Liver (tissue), 10 donors: ENCODE measurements at places on chromosomes 6 and 20. TPM values are rescaled to one million over a fixed set of nuclear protein-coding genes. Genes with fewer than 3 reads are reported as not detected.

Gene SERINC1
- total RNA-seq, result 139 TPM

Gene CLDN20
- total RNA-seq, result not detected

- H3K36me3 ChIP-seq, result no peaks in the 10 kb centered on the region
- H3K4me3 ChIP-seq, result no peak overlapping the region
- H3K27ac ChIP-seq, result no peak overlapping the region
- no peak for DNase-seq
- H3K27me3 ChIP-seq, result no peaks in the 10 kb centered on the region
Measured at GRCh38 chr6:106411056-106411455, 50.5 kb downstream of the CRYBG1 start.

- no peaks in the 10 kb centered on the region for H3K36me3 ChIP-seq
Measured at GRCh38 chr20:2398449-2398848, 17.7 kb downstream of the TGM6 start.
